Fibroblast of skin of scalp (primary cell): ENCODE measurements at places on chromosomes 2 and 18.

DNA sequence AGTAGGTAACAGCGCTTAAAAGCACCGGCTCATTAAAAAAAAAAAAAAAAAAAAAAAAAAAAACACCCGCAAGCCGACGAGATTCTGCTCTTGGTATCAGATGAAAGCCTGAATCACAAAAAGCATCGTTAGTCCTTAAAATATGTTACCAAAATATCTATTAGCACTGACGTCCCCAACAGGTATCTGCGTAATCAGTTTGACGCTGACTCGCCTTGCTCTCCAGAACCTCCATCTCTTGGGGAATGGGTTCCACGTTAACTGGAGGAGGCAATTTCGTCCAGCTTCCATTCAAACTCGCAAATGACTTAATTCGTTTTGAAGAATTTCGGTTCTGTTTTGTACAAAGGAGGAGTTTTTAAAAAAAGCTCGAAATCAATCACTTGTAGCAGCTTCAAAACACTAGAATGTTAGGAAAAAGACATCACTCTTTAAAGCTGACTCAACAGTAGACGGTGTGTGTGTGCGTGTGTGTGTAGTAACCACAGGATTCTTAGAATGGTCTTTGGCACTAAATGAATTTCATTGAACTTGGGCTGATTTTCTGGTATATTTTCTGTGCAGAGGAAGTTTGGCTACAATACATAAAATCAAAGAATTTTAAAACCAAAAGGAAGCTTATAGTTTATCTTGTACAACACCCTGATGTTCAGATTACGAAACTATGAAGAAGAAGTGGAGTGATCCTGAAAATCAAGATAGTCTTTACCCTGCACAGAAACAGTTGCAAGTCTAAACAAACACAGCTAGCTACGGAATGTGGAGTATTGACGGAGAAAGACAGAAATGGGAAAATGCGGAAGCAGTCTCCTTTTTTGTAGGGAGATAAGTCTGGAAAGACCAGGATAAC, 1.1 kb upstream of the PGAP1 start:
- DNase-seq, result peak; percentile 82

DNA sequence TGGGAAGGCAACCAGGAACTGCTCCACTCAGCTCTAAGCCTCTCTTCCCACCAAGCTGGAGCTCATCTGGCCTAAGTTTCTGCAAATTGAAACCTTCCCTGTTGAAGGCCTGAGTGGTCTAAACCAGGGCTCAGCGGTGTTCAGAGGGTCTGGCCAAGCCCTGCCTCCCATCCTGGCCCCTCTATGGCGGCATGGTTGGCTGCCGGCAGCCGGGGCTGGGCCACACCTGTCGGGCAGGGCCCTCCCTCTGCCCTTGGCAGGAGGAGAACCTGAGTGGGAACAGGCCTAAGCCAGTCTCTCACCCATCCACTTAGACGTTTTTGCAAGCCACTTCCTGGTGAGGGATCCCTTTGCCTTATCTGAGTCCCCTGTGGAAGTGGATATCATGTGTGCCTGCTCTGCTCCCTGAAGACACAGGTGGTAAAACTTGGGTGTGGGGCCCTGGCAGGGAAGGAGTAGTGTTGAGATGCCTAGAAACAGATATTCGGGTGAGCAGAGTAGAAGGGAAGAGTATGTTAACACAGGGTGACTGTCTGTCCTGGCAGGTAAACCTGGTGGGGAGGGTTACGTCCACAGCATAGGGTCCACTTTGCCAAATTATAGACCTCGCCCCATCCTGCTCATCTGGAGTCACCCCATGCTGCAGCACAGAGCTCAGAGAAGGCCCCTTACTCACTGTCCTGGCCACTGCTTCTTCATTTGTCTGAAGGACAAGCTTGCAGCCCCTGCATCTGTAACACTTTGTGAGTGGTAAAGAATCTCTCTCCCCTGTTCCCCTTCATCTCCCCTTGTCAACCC, 63.0 kb upstream of the SIX2 start:
- no peak for DNase-seq

DNA sequence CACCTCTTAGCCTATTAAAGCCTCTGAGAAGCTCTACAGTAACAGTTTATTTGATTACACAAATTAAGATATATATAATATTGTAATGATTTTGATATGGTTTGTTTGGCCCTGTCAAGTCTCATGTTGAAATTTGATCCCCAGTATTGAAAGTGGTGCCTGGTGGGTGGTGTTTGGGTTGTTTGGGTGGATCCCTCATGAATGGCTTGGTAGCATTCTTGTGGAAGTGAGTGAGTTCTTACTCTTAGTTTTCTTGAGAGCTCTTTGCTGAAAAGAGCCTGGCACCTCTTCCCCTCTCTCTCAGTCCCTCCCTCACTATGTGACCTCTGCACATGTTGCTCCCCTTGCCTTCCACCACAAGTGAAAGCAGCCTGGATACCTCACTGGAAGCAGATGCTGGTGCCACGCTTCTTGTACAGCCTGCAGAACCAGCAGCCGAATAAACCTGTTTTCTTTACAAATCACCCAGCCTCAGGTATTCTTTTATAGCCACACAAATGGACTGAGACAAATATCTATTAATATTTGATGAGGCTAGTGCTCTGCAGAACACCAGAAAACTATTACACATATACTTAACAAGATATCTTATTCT, 52.8 kb downstream of the SLC4A10 start:
- DNase-seq, result no peak

- DNase-seq, result peak; percentile 80
Measured at GRCh38 chr2:46296840-46297545, at the start of gene EPAS1. Gene EPAS1 (plus strand): TSS chr2:46297407. CDS start chr2:46297912, 505 bp downstream.

DNA sequence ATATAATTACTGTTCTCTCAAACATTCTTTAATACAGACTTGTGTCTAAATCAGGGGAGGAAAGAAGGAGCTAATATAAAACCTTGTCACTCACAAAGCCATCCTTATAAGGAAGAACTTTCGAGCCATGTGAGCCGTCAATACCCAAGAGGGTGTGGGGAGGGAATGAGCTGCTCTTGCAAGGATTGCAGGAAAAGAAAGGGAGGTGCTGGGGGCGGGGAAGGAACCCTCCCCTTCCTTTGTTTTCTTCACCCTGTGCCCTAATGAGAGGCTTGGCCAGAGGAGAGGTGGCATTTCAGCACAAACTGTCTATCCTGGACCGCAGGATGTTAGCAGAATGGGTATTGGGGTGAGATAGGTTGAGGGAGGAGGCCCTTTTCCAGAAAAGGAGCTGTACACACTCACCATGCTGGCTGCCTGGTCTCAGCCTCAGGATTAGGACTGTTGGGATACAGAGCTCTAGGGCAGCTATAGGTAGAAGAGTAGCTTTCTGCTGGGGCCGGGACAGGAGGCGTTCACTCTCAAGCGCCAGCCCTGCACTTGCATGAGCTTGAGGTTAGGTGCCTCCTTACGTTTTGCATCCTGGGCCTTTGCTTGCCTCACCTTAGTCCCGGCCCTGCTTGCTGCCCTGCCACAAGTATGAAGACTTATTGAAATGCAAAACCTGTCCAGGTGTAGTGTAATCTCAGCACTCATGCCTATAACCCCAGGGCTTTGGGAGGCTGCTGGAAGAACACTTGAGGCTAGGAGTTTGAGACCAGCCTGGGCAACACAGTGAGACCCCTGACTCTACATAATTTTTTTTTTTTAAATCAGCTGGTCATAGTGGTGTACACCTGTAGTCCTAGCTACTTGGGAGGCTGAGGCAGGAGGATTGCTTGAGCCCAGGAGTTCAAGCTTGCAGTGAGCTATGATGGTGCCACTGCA, 190.5 kb downstream of the LOXHD1 start:
- peak; percentile 44 for DNase-seq

- DNase-seq, result no peak
Measured at GRCh38 chr2:222965555-222965954, 86.4 kb upstream of the KCNE4 start.

GRCh38 chr2:101956465-101957438, 35.0 kb upstream of the IL1R2 start:
- DNase-seq, result peak; percentile 83

- no peak for DNase-seq
Measured at GRCh38 chr18:74521068-74521725, 13.1 kb upstream of the CNDP1 start.

GRCh38 chr18:50720325-50720674, 99.5 kb downstream of the MRO start:
- no peak for DNase-seq

GRCh38 chr2:103445347-103445746, 683.5 kb downstream of the TMEM182 start:
- DNase-seq, result no peak

DNA sequence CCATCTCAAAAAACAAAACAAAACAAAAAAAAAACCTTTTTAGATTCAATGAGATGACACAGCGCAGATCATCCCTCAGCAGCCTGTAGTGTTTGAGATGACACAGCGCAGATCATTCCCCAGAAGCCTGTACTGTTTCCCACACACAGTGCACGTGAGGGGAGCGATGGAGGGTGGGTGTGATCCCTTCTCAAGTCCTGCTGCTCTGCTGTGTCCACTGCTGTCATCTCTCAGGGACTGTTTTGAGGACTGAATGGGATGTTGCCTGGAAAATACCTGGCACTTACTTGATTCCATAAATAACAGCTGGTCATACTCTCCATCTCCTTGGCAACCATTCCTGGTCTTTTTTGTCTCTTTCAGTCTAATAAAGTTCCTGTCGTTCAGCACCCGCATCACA, 25.7 kb downstream of the TGOLN2 start:
- no peak for DNase-seq

DNA sequence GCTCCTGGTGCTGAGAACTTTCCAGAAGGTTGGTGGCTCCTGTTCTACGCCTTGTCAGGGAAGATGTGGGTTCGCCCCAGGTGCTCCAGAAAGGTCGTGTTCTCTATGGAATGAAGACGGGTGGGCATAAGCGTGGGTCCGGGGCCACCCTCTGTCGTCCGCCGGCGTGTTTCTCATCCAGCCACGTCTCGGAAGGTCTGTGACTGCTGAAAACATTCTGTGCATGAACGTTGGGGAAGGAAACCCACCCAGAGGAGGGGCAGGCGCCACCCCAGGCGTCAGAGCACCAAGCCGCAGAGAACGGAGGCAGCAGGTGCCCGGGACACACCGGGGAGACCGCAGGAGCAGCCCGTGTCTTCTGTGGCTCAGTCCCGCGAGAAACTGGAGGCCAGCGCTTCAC, 118.2 kb downstream of the RTP5 start:
- no peak for DNase-seq

GRCh38 chr2:172087780-172088244, 2.5 kb downstream of the DLX1 start:
- no peak for DNase-seq

DNA sequence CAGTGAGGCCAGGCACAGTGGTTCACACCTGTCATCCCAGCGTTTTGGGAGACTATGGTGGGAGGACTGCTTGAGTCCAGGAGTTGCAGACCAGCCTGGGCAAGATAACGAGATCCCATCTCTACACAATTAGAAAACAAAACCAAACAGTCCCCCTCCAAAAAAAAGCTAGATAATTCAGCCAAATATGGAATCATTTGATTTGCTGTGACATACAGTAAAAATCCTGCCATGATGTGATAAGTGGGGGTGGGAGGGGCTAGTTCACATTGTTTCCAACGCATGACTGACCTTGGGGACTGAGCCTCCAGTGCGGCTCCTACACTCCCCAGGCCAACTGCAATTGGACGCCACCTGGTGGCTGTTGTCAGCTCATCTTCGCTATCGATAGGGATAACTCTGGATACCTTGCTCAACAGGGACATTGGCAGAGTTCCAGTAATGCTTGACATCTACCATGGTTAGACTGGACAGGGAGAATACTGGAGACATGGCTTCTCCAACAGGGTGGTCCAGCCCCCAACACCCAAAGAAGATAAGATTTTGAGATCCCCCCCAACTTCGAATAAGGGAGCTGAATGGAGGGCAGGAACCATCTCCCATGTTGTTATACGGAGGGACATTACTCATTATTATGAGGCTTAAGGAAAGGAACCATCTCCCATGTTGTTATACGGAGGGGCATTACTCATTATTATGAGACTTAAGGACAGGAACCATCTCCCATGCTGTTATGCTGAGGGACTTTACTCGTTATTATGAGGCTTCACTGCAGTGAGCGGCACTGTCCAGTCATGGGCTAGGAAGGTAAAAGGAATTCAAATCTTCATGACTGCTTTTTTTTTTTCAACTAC, 135.9 kb downstream of the TGIF1 start:
- DNase-seq, result peak; percentile 81

- DNase-seq, result no peak
Measured at GRCh38 chr18:58201733-58202730, 158.0 kb downstream of the NEDD4L start.

DNA sequence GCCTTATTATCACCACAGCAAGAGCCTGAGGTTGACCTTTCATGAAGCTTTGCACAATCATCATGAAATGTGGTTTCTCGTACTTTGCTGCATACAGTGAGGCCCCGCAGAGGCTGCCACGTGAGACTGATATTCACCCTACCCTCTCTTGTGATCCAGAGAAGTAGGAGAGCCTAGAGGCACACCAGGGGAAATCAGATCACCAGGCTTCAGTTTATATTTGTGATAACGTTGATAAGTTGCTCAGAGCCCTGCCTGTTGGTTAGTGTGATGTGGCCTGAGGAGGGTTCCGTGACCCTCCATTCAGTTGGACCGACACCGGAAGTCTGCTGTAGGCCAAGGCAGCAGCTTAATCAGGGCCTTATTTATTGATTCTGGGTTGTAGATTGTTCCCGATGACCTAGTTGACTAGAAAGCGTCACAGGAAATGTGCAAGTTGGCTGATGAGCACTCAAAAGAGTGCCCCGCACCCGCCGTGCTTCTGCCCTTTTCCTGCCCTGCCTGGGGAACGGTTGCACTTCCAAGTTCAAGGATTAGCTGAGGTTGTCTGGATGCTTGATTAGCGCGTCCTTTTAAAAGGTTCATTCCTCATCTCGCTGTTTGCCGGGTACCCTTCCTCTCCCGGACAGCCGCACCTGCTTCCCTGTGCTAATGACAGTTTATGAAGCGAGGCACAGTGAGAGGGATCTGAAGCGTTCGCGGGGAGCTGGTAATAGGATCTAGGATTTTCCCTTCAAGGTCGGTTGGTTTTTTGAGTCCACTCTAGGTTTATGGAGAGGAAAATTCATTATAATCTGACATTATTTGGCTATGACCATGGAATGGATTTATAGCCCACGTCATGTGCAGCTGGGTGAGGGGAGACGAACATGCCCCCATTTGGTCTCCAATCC, 146.4 kb downstream of the SH3RF3 start:
- DNase-seq, result no peak

DNA sequence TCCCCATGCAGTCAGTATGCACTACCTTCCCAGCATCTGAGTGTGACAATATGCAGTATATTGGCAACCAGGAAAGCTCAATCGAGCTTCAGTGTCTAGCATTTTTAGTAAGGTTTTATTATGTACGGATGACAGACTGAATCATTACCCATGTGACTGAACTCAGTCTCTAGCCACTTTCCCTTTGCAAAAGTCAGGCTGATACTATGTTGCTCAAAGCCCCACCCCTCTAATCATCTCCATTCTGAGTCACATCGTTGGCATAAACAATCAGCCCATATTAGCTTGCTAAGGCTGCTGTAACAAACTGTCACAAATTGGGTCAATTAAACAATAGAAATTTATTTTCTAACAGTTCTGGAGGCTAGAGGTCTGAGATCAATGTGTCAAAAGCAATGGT, 25.8 kb upstream of the SRD5A2 start:
- DNase-seq, result no peak
